ENCODE measurements at places on chromosomes 12 and 14.

DNA sequence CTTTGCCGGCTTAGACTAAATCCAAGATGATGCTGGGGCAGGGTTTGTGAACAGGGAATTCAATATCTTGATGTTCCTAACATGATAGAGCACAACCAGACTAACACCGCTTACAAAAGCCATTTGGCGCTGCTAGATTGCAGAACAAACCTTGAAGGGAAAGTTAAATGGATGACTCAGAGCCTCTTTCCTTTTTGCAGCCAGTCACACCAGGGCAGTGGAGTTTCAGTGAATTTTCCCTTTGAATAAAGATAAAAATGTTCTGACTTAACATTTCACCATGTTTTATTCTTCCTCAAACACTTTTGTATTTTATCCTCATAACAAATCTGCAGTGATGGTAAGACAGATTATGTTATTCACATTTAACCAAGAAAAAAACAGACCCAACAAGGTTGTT lies 47.3 kb downstream of the PDE6H start:
- peak; percentile 7 for DNase-seq

DNA sequence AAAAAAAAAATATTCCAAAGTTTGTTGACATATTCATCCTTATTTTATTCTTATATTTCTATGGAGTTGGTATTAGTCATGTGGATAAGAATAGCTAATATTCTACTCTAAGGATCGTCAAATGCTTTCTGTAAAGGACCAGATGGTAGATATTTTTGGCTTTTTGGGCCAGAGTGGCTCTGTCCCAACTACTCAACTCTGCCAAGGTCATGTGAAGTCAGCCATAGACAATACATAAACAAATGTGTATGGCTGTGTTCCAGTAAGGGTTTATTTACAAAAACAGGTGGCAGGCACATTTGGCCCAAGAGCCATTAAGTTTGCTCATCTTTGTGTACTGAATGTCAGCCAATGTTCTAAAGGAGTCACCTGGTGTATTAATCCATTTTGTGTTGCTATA lies 131.8 kb downstream of the TBX5 start:
- DNase-seq = no peak

DNA sequence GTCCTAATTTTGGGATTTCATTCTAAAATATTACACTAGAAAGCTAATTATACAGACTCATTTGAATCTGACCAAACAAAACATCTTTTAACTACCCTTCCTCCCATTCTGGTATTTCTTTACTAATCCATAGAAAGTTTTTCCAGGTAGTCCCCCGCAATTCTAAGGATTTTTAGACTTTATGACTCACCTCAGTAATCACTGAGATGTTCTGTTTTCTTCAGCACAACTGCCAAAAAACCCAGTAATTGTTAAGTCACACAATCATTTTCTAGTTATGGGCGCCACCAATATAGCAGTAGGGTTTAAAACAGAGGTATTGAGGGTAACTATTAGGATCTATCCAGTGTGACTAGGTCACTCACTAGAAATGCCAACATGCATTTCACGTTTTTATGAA lies 1.6 kb upstream of the ARID4A start:
- DNase-seq = peak; percentile 40

GRCh38 chr12:9741726-9742125 lies 8.8 kb upstream of the CLECL1 start:
- DNase-seq = no peak

- DNase-seq = no peak
Measured at GRCh38 chr12:11824069-11824468, 174.6 kb downstream of the ETV6 start.

- DNase-seq = peak; percentile 51
Measured at GRCh38 chr12:25236190-25236589, 14.5 kb downstream of the KRAS start.
